ENCODE measurements at places on chromosomes 7 and 10. TPM values are rescaled to one million over a fixed set of nuclear protein-coding genes. Genes with fewer than 3 reads are reported as not detected.

- H3K4me1 ChIP-seq, result no peaks in the 10 kb centered on the region
- no peak overlapping the region for H3K27ac ChIP-seq
- no peak for DNase-seq
- no peaks in the 10 kb centered on the region for H3K36me3 ChIP-seq
Measured at GRCh38 chr7:26759108-26759507, 105.3 kb downstream of the SKAP2 start.

DNA sequence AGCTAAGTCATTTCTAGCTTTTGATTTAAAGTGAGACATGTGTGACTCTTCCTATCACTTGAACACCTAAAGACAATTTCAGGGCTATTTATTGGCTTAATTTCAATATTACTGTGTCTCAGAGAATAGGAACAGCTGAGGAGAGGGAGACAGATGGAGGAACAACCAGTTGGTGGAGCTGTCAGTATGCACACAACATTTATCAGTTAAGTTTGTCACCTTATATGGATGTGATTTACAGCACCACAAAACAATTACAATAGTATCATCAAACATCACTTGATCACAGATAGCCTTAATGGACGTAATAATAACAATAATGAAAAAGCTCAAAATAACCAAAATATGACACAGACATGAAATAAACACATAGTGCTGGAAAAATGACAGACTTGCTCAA, 129.6 kb downstream of the NPSR1 start:
- DNase-seq, result no peak
- no peaks in the 10 kb centered on the region for H3K36me3 ChIP-seq
- no peak overlapping the region for H3K27ac ChIP-seq
- H3K4me3 ChIP-seq, result no peak overlapping the region

DNA sequence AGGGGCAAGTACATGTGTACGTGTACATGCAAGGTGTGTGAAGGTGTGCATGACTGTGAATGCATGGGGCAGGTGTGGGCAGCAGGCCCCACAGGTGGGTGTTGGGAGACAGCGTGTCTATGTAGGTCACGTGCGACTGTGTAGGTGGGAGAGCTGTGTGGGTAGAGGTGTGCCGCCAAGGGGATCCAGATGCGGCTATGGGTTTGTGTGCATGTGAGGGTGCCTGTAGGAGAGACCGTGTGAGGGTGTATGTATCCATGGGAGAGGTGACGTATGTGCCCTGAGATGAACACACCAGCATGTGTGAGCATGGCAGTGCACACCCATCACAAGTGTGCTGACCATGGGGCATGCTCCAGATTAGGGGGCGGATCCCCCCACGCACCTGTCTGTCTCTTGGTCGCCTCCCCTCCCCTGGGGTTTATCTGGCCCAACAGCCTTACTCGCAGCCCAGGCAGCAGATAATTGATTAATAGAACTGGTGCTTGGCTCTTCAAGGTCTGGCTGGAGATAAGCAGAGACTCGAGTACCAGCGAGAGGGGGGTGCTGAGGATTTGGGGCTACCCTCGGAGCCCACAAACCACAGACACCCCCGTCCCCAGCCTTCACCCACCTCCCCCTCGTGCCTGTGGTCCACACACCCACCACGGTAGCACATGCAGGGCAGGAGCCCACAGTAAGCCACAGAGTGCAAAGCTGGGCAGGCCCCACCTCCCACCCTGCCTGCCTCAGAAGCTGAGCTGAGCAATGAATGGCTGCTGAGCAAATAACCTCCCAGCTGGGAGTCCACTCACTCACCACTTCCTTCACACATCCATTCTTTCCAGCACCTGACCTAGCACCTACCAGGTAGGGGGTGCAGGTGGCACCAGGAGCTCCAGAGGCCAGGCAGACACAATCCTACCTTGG, 41.4 kb upstream of the ZMIZ1 start:
- H3K4me1 ChIP-seq, result peaks cover 23% of the 10 kb centered on the region
- no peaks in the 10 kb centered on the region for H3K36me3 ChIP-seq
- peaks cover 4% of the 10 kb centered on the region for H3K27me3 ChIP-seq
- no peak overlapping the region for H3K4me3 ChIP-seq

The BMI1 gene
- 29.5 TPM for total RNA-seq

DNA sequence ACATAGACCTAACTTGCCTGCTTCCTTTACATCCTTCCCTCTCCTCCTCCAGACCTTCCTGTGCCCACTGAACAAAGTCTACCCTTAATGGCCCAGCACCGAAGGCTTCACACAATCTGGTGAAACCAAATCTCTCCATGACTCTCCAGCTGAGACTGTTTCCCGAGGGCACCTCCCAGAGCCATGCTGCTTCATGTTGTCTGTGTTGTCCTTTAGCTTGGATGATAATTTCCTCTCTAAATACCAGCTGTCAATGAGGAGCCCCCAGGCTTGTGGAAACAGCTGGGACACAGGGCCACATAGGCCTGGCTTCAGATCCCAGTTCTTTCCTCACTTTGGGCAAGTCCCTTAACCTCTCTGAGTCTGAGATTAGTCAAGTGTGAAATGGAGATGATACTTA, 54.3 kb downstream of the DLD start:
- H3K27me3 ChIP-seq, result no peaks in the 10 kb centered on the region
- no peak overlapping the region for H3K4me3 ChIP-seq
- peaks cover 4% of the 10 kb centered on the region for H3K36me3 ChIP-seq
- H3K4me1 ChIP-seq, result no peaks in the 10 kb centered on the region
- no peak overlapping the region for H3K27ac ChIP-seq
- no peak for DNase-seq

DNA sequence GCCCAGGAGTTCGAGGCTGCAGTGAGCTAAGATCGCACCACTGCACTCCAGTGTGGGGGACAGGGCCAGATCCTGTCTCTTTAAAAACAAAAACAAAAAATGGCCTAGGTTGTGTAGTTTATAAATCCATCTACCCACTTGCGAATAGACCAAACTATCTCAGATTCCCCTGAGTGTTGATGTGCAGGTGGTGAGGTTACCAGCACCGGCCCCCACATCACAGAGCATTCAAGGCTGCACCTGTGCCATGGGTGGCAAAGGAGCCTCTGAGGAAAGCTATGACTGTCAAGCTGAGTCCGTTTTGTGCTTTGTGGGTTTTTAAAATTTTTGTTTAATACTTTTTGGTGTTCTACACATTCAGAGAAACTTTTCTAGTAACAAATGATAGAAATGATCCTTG, 30.8 kb upstream of the CACUL1 start:
- no peaks in the 10 kb centered on the region for H3K4me1 ChIP-seq
- peaks cover 14% of the 10 kb centered on the region for H3K27me3 ChIP-seq
- H3K4me3 ChIP-seq, result no peak overlapping the region
- no peaks in the 10 kb centered on the region for H3K36me3 ChIP-seq
- H3K27ac ChIP-seq, result no peak overlapping the region
- DNase-seq, result no peak

DNA sequence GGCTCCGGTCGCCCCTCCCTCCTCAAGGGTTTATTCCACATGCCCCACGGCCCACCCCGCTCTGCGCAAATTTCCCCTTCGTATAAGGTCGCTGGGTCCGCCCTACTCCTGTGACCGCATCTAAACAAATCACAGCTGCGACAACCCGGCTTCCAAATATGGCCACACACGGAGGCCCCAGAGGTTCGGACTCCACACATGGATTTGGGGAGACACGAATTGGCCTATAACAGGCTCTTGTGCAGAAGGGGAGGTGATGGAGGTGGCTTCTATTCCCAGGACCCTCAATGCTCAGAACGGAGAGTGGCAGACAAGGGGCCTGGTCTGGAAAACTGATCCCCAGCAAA, 90.1 kb downstream of the FOXL3 start:
- peaks cover 22% of the 10 kb centered on the region for H3K4me1 ChIP-seq
- H3K4me3 ChIP-seq, result no peak overlapping the region
- H3K36me3 ChIP-seq, result peaks cover 4% of the 10 kb centered on the region
- no peak for DNase-seq
- H3K27me3 ChIP-seq, result peaks cover 28% of the 10 kb centered on the region
- H3K27ac ChIP-seq, result peak overlapping the region; percentile 72

GRCh38 chr7:80603940-80604339, 34.5 kb upstream of the CD36 start:
- H3K4me3 ChIP-seq, result no peak overlapping the region
- H3K27ac ChIP-seq, result no peak overlapping the region
- H3K36me3 ChIP-seq, result no peaks in the 10 kb centered on the region
- no peaks in the 10 kb centered on the region for H3K4me1 ChIP-seq
